ENCODE measurements at places on chromosomes 6 and 20.

DNA sequence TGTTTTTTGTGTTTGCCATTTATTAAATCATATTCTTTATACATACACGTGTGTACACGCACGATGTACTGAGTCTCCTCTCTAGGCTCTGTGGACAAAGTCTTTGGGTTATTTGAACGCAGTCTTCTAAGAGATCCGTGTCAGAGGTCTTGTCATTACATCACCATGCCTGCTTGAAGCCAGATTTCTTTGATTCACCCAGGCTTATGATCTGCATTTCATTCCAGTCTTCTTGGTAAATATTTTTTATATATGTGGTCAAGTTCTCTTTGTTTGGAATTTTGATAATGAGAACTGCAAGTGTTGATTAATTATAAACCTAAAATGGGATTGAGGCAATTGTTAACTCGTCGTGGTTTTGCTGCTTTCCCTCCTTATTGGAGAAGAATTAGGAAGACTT lies 34.6 kb downstream of the KCNS1 start:
- DNase-seq, result no peak

GRCh38 chr6:108115598-108116058 lies 41.1 kb upstream of the OSTM1 start:
- peak; percentile 63 for DNase-seq

GRCh38 chr6:26554447-26554696 lies 16.2 kb downstream of the HMGN4 start:
- no peak for DNase-seq

DNA sequence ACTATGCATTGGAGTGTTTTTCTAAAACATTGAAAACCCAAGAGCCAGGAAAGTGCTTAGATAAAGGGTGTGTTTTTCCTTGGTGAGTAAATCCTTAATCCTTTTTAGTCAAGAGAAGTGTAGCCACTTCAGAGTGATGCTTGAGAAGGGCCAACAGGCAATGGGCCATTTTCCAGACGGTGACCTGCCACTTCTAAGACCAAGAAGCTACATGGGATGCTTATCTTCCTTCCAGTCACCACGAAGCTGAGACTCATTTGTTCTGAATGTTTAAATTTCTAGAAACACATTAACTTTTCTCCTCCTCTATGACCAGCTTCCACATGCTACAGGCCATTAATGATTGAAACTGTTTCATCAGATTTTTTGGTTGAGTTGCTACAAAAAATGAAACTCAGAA lies 34.4 kb upstream of the NHSL1 start:
- DNase-seq, result no peak
